Dermis lymphatic vessel endothelial cell (primary cell): ENCODE measurements at places on chromosomes 2 and 18. TPM values are rescaled to one million over a fixed set of nuclear protein-coding genes. Genes with fewer than 3 reads are reported as not detected.

The PPP1R1C gene
- 0.33 TPM in 1 of 2 replicates, not detected in the other for total RNA-seq

The ITGB6 gene
- not detected in 2 replicates for total RNA-seq

The CYP1B1 gene
- 0.11 and 1.1 TPM in 2 replicates for total RNA-seq

The IAH1 gene
- total RNA-seq, result 25.5 and 37.4 TPM in 2 replicates

The TDRD15 gene
- total RNA-seq, result not detected in 2 replicates

The RMDN2 gene
- total RNA-seq, result 2.1 and 2.4 TPM in 2 replicates

The ATP6V1B1 gene
- not detected in 2 replicates for total RNA-seq

The NYAP2 gene
- total RNA-seq, result not detected in 2 replicates

The C2orf15 gene
- total RNA-seq, result 0.11 and 0.26 TPM in 2 replicates
